Pancreas (tissue), 10 donors: ENCODE measurements at places on chromosomes 4 and X. TPM values are rescaled to one million over a fixed set of nuclear protein-coding genes. Genes with fewer than 3 reads are reported as not detected.

DNA sequence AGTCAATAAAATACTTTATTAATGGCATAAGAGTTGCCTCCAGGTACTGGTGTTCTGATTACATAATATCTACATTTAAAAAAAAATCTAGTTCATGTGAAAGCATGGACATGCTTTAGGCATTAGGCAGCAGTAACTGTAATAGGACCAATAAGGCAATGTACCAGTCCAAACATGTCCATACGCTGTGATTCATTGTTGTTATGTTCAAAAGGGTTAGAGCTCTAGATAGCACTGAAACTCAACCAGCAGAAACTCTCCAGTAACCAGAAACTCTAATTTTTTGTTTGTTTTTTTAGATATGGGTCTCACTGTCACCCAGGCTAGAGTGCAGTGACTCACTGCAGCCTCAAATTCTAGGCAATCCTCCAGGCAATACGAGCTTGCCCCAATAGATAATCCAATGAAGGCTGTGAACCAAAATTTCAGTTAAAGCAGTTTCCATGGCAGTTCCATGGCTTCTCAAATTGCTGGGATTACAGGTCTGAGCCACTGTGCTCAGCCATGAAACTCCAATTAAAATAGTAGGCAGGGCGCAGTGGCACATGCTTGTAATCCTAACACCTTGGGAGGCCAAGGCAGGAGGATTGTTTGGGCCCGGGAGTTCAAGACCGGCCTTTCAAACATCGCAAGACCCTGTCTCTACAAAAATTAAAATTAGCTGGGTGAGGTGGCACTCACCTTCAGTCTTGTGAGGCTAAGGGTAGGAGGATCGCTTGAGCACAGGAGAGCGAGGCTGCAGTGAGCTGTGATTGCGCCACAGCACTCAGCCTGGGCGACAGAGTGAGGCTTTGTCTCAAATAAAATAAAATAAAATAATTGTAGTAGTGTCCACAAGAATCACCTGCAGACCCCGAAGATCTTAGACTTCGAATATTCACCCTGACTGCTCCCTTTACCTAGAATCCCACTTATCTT, 36.3 kb downstream of the MGARP start:
- H3K4me3 ChIP-seq: no peak overlapping the region
- peak overlapping the region; percentile 1 for H3K27ac ChIP-seq
- DNase-seq: peak; percentile 16

DNA sequence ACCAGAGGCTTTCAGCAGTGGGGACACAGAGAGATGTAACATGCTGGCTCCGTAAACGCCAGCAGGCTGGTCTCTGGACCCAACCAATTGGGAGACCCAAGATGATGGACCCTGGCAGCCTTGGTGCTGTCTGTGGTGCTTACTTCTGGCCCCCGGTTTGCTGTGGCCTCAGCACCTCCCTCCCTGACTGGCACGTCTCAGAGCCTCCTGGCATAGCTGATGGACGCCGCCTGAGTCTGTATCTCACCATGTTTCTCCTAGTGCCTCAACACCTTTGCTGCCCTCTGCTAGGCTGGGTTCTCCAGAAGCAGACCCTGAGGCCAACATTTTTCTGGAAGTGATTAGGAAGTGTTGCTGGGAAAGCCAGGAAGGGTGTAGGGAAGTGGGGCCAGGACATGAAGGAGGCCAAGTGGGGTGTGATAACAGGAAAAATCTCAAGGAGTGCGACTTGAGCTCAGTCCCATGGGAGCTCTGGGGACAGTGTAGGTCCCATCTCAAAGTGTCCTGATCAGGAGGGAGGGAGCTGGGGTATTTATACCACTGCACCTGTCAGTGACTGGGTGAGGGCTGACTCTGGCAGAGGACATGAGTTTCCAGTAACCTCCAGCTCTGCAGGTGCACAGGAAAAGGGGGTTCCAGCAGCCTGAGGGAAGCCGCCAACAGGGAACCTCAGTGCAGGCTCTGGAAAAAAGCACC, 31.8 kb downstream of the PPP2R2C start:
- no peak overlapping the region for H3K4me3 ChIP-seq
- no peak overlapping the region for H3K27ac ChIP-seq
- H3K4me1 ChIP-seq: no peaks in the 10 kb centered on the region

GRCh38 chr4:6885953-6886557, 23.6 kb upstream of the TBC1D14 start:
- peaks cover 11% of the 10 kb centered on the region for H3K4me1 ChIP-seq
- no peak for DNase-seq
- peaks cover 4% of the 10 kb centered on the region for H3K36me3 ChIP-seq
- H3K4me3 ChIP-seq: no peak overlapping the region

GRCh38 chr4:128452415-128452814, 164.8 kb upstream of the PGRMC2 start:
- no peak for DNase-seq
- no peak overlapping the region for H3K4me3 ChIP-seq
- no peak overlapping the region for H3K27ac ChIP-seq
- no peaks in the 10 kb centered on the region for H3K36me3 ChIP-seq
- H3K27me3 ChIP-seq: no peaks in the 10 kb centered on the region
- H3K4me1 ChIP-seq: no peaks in the 10 kb centered on the region

DNA sequence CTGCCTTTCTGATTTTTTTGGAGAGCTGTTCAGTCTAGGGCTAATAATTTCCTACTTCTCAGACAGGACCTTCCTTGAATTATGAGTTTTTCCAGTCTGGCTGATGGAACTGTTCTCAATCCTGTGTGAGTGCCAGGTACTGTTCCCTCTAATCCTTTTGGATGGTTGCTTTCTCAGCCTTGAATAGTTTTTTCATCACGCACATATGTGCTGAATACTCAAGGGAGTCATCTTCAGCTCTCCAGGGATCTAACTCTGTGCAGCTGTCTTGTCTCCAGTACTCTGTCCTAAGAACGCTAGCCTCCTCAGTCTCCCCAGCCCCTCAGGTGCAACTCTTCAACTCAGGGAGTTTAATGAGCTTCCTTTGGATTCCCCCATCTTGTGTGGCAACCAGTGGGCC, 93.2 kb downstream of the GASK1B start:
- no peaks in the 10 kb centered on the region for H3K36me3 ChIP-seq
- no peak for DNase-seq
- no peak overlapping the region for H3K4me3 ChIP-seq
- H3K27ac ChIP-seq: no peak overlapping the region
- H3K4me1 ChIP-seq: no peaks in the 10 kb centered on the region

DNA sequence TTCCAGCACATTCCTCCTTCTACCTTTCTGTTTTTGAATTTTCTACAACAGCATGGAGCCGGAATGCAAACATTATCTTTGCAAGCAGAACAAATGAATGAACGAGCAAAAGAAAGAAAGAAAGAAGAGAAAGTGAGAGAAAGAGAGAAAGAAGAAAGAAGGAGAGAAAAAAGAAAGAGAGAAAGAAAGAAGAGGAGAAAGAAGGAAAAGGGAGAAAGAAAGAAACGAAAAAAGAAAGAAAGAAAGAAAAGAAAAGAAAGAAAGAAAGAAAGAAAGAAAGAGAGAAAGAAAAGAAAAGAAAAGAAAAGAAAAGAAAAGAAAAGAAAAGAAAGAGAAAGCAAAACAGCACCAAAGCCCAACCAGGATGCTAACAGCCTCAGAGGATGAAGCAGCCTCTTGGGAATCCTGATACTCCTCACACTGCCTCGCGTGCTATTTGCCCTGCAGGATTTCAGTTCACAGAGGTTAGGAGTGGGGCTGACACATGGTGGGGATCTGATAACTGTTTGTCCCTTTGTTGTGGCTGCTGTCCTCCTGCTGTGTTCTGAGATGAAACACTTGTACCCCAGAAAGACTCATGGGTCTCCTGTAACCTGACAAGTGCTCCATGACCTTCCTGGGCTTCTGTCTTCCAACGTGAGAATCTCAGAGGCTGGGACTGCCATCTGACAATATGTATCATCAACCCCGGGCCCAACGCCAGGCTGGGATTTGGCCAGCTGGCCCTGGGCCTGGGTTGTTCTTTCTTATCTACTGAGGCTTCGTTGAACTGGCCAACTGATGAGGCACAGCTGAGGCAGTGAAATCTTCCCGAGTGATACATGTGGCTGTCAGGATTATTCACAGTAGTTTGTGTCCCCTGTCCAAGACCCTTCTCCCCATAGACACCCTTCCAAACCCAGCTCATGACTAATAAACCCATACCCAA, 61.0 kb downstream of the SEPSECS start:
- H3K4me1 ChIP-seq: no peaks in the 10 kb centered on the region
- no peak for DNase-seq
- H3K27me3 ChIP-seq: no peaks in the 10 kb centered on the region
- H3K4me3 ChIP-seq: no peak overlapping the region

DNA sequence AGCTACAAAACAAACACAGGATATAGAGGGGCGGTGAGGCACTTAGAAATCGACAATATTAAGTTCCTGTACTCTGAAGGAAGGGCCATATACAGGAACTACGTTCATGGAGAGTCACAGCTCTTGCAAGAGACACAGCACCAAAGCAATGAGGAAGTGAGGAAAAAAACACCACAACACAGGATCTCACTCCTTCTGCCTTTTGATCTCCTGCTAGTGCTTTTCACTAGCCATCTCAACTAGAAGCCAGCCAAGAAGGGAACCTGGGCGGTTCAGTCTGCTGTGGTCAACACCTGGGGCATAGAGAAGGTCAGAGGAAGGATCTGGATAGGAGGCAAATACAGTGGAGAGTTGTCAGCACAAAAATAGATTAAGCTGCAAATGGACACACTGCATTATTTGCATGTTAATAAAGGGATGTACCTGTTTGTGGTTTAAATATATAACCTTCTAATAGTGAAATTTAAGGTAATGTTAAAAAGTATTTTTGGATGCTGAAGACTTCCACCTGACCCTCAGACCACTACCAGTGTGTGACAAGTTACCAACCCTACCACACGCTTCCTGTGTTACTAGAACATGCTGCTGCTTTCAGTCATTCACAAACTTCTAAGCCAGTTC, 104.6 kb downstream of the DTHD1 start:
- no peaks in the 10 kb centered on the region for H3K27me3 ChIP-seq
- no peaks in the 10 kb centered on the region for H3K36me3 ChIP-seq
- no peaks in the 10 kb centered on the region for H3K4me1 ChIP-seq
- no peak overlapping the region for H3K27ac ChIP-seq
- no peak overlapping the region for H3K4me3 ChIP-seq

- H3K4me1 ChIP-seq: no peaks in the 10 kb centered on the region
- H3K4me3 ChIP-seq: no peak overlapping the region
- H3K27me3 ChIP-seq: no peaks in the 10 kb centered on the region
- DNase-seq: no peak
Measured at GRCh38 chrX:112078606-112079005, 4.0 kb downstream of the TRPC5 start.

GRCh38 chr4:152850377-152850776, 70.6 kb downstream of the ARFIP1 start:
- DNase-seq: no peak
- H3K27me3 ChIP-seq: no peaks in the 10 kb centered on the region
- no peak overlapping the region for H3K4me3 ChIP-seq
- no peak overlapping the region for H3K27ac ChIP-seq

GRCh38 chr4:7472442-7473013, 37.8 kb upstream of the PSAPL1 start:
- no peaks in the 10 kb centered on the region for H3K4me1 ChIP-seq
- no peak overlapping the region for H3K27ac ChIP-seq
- H3K27me3 ChIP-seq: no peaks in the 10 kb centered on the region
- H3K4me3 ChIP-seq: no peak overlapping the region

GRCh38 chr4:153513596-153513995, 47.4 kb downstream of the TMEM131L start:
- no peaks in the 10 kb centered on the region for H3K27me3 ChIP-seq
- H3K27ac ChIP-seq: no peak overlapping the region
- H3K4me1 ChIP-seq: peaks cover 60% of the 10 kb centered on the region
- no peak for DNase-seq
- no peak overlapping the region for H3K4me3 ChIP-seq

DNA sequence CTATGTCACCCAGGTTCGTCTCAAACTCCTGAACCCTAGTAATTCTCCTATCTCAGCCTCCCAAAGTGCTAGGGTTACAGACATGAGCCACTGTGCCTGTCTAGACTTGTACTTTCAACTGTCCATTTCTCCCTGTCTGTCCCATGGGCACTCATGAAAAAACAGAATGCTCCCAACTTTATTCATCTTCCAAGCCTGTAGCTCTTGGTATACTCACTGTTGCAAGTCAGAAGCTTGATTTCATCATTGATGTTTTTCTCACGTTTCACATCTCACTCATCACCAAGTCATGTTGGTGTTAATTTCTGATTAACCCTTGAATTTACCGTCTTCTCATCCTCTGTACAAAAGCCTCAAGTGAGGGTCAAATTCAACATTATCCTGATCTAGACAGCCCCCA, 7.3 kb upstream of the SRP72 start:
- H3K4me1 ChIP-seq: peaks cover 3% of the 10 kb centered on the region
- no peaks in the 10 kb centered on the region for H3K36me3 ChIP-seq
- no peak for DNase-seq
- H3K4me3 ChIP-seq: no peak overlapping the region
- H3K27ac ChIP-seq: no peak overlapping the region
- H3K27me3 ChIP-seq: no peaks in the 10 kb centered on the region

DNA sequence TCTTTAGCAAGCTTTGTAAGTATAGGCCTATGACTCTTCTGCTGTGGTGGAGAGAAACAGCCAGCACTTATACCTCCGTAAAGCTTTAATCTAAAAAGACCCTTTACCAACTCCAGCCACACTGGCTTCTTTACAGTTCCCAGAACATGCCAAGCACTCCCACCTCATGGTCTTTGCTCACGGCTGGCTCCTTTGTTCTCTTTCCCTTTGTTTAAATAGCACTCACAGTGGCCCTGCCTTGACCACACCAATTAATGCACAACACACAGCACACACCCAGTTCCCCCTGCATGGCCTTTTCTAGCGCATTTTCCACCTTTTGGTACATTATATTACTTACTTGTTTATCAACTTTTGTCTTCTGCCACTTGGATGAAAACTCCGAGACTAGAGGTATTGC, 18.9 kb downstream of the PPID start:
- DNase-seq: no peak
- no peaks in the 10 kb centered on the region for H3K27me3 ChIP-seq
- no peaks in the 10 kb centered on the region for H3K36me3 ChIP-seq
- no peaks in the 10 kb centered on the region for H3K4me1 ChIP-seq
- H3K4me3 ChIP-seq: no peak overlapping the region
- no peak overlapping the region for H3K27ac ChIP-seq

- no peak overlapping the region for H3K4me3 ChIP-seq
- H3K4me1 ChIP-seq: no peaks in the 10 kb centered on the region
- no peak overlapping the region for H3K27ac ChIP-seq
Measured at GRCh38 chr4:119039779-119040178, 95.9 kb upstream of the MYOZ2 start.

- H3K4me1 ChIP-seq: no peaks in the 10 kb centered on the region
- no peak for DNase-seq
- H3K27ac ChIP-seq: no peak overlapping the region
- no peaks in the 10 kb centered on the region for H3K36me3 ChIP-seq
- no peak overlapping the region for H3K4me3 ChIP-seq
Measured at GRCh38 chrX:11406109-11406765, 113.0 kb downstream of the AMELX start.

DNA sequence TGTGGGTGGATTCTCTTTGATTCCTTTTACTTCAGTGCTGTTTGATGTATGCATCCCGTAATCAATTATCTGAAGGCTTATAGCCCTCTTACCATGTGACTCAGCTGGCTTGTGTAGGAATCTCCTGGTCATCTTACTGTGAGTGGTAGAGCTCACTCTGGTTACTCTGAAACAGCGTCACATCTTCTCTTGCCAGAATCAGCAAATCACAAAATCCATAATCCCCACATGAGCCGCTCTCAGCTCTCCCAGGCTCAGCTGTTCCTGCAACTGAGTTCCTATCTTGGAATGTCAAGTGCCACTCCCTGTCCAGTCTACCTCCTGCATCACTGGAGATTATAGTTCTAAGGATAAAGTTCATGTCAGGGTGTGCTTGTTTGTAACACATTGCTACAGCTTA, 278.0 kb downstream of the FBXO8 start:
- DNase-seq: no peak
- H3K4me1 ChIP-seq: no peaks in the 10 kb centered on the region
- H3K4me3 ChIP-seq: no peak overlapping the region
- no peaks in the 10 kb centered on the region for H3K36me3 ChIP-seq
- no peaks in the 10 kb centered on the region for H3K27me3 ChIP-seq
- no peak overlapping the region for H3K27ac ChIP-seq

PPP1R2C gene
- not detected for polyA plus RNA-seq

BEX1 gene
- polyA plus RNA-seq: 263 TPM

MFAP3L gene
- polyA plus RNA-seq: 1.3 TPM
